Smooth muscle cell of the umbilical artery (primary cell): ENCODE measurements at places on chromosomes 5 and 9. TPM values are rescaled to one million over a fixed set of nuclear protein-coding genes. Genes with fewer than 3 reads are reported as not detected.

ANKRD31 gene
- total RNA-seq = under 0.01 and 0.14 TPM in 2 replicates

CDC25C gene
- total RNA-seq = 0.30 and 2.4 TPM in 2 replicates

CCDC69 gene
- total RNA-seq = 2.0 and 2.7 TPM in 2 replicates

C5orf46 gene
- 16.0 and 16.8 TPM in 2 replicates for total RNA-seq

TMC1 gene
- total RNA-seq = under 0.01 and 0.28 TPM in 2 replicates

GBA2 gene
- 23.5 and 31.0 TPM in 2 replicates for total RNA-seq

PAXX gene
- total RNA-seq = 13.5 and 17.8 TPM in 2 replicates

SLC1A3 gene
- total RNA-seq = 5.3 and 14.3 TPM in 2 replicates

PFN3 gene
- total RNA-seq = not detected in 2 replicates

SURF6 gene
- 9.2 and 15.6 TPM in 2 replicates for total RNA-seq

SPINK7 gene
- total RNA-seq = not detected in 2 replicates

BHMT2 gene
- total RNA-seq = 0.59 and 1.2 TPM in 2 replicates

KCTD16 gene
- total RNA-seq = 5.4 and 33.0 TPM in 2 replicates

FRRS1L gene
- under 0.01 and 0.28 TPM in 2 replicates for total RNA-seq

GABRB2 gene
- 0.30 and 0.32 TPM in 2 replicates for total RNA-seq

GDF9 gene
- total RNA-seq = under 0.01 and 0.09 TPM in 2 replicates

PITX1 gene
- 29.7 and 35.3 TPM in 2 replicates for total RNA-seq

SLC44A1 gene
- total RNA-seq = 51.6 and 65.9 TPM in 2 replicates

SNCB gene
- total RNA-seq = 0.18 TPM in 1 of 2 replicates, not detected in the other

SLC27A6 gene
- total RNA-seq = under 0.01 and 0.32 TPM in 2 replicates

TEX48 gene
- not detected in 2 replicates for total RNA-seq

PCDHA4 gene
- total RNA-seq = 0.32 and 0.89 TPM in 2 replicates

LCN10 gene
- total RNA-seq = not detected in 2 replicates

SAXO1 gene
- total RNA-seq = 0.05 TPM in 1 of 2 replicates, not detected in the other

ZNF367 gene
- total RNA-seq = 0.30 and 3.4 TPM in 2 replicates

PCDHGB3 gene
- total RNA-seq = 6.5 and 6.8 TPM in 2 replicates

KIF4B gene
- 0.09 TPM in 1 of 2 replicates, not detected in the other for total RNA-seq

CCDC192 gene
- total RNA-seq = not detected in 2 replicates

GPR21 gene
- 0.89 and 0.97 TPM in 2 replicates for total RNA-seq

FOXE1 gene
- not detected in 2 replicates for total RNA-seq

FOXB2 gene
- not detected in 2 replicates for total RNA-seq

WNT8A gene
- not detected in 2 replicates for total RNA-seq

ARID3C gene
- total RNA-seq = 0.18 TPM in 1 of 2 replicates, not detected in the other
